Metanephros (tissue), 2 donors: ENCODE measurements at places on chromosomes 3 and 15. TPM values are rescaled to one million over a fixed set of nuclear protein-coding genes. Genes with fewer than 3 reads are reported as not detected.

GOLGA8N gene
- 16.7 TPM for total RNA-seq

CCR2 gene
- 4.7 TPM for total RNA-seq

ILDR1 gene
- total RNA-seq: 6.4 TPM

CPN2 gene
- 0.12 TPM for total RNA-seq
